ENCODE measurements at places on chromosomes 7 and 10.
A peak's percentile ranks its signal among the peaks of the same experiment; 100 is the strongest.

DNA sequence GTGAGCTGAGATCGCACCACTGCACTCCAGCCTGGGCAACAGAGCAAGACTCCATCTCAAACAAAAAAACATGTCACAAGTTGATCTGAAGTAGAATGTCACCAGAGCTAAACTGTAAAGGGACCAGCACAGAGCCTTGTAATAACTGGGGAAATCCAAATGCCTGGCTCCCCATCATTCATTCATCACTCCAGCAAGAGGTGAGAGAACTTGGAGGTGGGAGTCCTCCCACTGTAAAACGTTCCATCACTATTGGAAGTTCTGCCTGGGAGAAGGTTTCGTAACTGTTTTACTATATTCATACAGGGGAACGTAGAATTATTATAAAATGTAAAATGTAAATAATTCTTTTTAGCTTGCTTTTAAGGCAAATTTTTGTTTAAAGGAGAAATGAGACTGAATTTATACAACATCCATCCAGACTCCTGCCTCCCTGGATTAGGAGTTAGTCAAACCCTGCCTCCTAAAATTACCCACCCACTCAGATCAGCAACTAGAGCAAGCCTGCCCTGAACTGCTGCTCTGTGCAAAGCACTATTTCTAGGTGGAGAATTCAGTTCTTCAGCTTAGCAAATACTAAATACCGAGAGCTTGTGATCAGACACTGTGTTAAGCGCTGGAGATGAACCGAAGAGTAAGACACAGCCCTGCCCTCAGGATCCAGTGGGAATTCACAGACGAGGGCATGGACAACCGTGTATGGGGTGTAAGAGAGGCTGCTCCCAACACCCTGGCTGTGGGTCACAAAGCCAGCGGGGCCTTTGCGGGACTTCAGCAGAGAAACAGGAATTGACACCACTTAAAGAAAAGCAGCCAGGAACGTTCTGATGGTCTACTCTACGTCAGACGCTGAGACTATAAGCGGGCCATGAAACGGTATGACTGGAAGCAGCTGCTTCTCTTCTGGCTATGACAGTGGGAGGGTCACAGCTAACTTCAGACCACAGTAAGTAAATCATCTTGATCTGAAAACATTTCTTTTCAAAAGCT, 208.3 kb downstream of the ZMYND11 start:
- no peak for DNase-seq

DNA sequence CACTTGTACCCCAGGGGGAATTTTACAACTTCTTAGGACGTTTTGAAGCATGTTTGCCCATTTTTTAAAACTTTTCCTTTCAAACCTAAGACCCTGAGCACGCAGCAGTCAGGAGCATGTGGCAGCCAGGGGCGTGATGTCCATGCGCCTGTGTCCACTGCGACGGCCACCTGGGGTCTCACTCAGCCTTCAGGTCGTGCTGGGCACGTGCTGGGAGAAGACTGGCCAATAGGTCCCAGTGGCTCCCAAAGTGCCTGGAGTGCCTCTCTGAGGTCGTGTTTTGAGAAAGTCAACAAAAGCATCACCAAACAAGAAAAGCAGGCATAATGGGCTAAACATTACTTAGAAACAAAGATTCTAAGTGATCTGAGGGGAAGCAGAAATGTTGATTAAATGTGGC, 14.8 kb downstream of the LRRC27 start:
- no peak for DNase-seq

GRCh38 chr10:79202188-79203013, 133.6 kb downstream of the ZMIZ1 start:
- no peak for DNase-seq

DNA sequence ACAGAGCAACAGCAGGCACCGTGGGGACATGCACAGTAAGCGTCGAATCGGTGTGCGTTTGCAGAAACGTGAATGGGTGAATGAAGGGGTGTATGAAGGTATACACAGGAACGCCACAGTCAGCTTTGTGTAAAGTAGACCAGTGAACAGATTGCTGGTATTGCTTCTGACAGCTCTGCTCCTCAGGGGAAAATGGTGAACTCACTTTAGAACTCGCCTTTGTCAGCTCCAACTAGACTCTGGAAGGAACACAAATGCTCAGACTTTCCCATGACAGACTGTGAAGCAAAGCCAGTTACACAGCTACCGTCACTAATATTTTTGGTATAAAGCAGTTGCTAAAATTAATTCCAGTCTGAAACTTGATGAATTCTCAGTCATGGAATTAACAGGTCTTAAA, 78.9 kb downstream of the CUX1 start:
- peak; percentile 27 for DNase-seq

DNA sequence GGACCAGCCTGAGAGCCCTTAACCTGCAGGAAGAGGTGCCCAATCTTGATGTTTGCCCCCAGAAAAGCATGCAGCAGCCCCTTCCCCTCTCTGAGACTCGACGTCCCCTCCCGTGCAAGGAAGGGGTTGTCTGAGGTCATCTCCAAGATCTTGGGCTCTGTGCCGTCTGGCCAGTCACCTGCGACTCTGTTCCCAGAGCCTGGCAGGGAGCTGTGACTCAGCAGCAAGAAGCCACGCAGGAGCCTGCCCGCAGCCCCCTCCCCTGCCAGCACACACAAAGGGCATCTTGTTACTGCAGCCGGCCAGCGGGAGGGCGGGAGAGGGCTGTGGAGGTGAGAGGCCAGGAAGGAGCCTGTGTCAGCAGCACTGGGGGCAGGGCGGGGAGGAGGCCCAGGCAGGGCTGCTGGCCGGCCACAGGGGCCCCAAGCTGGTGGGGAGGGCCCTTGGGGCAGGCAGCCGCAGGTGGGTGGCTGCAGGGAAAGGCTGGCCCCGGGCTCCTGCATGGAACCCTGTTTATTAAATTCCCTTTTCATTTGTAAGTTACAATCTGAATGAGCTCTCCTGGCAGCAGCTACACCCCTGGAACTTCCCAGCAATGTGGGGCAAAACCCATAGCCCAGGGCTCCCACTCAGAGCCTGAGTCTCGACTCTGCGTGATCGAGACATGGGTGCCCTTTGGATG, 103.7 kb upstream of the ZMIZ1 start:
- no peak for DNase-seq

DNA sequence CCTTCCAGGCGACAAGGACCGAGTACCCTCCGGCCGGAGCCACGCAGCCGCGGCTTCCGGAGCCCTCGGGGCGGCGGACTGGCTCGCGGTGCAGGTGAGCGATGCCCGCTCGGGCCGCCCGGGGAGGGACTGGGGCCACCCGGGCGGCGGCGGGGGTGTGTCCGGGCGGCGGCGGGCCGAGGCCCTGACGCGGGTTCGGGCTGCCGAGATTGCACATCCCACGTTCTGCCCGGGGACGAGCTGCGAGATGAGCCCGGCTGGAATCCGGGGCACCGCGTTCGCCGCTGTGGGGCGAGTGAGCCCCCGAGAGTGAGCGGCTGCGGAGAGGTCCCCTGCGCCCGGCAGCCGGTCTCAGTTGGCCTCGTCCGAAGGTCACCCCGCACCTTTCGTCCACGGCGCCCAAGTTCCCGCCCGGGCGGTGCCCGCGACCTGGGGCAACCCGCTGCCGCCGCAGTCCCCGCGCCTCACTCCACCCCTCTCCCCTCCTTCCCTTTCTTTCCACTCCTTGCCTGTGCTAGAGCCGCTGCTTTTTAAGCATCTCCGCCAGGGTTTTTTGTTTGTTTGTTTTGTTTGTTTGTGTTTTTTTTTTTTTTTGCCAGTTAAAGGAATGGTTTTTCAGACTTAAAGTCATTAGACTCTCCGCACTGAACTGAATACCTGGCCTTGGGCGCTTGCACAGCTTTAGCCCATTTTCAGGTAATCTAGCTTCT, 515 bp downstream of the RALA start:
- DNase-seq = no peak

GRCh38 chr7:111741811-111742240, 179.5 kb upstream of the IMMP2L start:
- peak; percentile 45 for DNase-seq

DNA sequence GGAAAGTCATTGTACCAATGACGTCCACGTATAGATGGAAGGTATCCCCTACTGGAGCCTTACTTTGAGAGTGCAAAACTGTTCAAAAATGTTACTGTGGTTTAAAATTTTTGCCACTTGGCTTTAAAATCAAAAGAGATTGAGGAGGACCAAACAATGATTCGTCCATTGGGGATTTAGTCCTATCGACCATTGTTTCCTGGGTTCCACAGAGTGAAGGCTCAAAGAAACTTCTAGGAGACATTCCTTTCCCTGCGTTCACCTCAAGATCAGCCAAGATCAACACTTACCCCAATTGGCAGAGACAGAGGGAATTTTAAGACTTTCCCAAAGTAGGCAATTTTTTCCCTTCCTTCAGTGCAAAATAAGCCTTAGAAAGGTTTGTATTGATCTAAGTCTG, 152.3 kb downstream of the NEBL start:
- DNase-seq = no peak

Measured in cerebellar nuclear complex (tissue), 1 donor.